ENCODE measurements at places on chromosomes 1 and 21.

DNA sequence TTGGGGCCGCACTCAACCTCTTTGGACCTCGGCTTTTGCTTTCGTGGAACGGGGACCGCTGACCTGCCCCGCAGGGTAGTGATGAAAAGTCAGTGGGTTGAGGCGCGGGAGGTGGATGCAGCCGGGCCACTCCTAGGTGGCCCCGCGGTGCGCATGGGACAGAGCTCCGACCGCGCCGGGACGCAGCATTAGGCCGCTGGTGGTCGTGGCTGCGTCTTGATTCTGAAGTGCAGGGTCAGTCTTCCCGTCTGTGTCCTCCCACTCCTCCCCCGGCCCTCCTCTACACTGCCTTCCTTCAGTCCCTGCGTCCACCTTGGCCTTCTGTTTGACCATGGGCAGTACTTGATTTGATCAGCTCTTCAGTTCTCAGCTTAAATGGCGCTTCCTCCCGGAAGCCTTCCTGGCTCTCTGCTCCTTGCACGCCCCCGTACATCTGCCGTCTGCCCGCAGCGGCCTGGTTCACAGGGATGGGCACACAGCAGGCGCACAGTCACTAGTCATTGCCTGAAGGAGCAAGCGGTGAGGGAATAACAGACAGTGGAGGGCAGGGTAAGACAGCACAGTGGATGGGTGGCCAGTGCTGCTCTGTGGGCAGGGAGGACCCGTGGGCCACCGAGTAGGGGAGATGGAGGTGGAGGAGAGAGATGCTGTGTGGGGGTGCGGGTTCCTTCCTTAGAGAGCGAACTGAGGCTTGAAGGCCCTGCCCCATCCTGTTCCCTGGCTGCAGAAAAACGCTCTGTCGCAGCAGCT lies 633 bp downstream of the THEMIS2 start:
- DNase-seq, result no peak

DNA sequence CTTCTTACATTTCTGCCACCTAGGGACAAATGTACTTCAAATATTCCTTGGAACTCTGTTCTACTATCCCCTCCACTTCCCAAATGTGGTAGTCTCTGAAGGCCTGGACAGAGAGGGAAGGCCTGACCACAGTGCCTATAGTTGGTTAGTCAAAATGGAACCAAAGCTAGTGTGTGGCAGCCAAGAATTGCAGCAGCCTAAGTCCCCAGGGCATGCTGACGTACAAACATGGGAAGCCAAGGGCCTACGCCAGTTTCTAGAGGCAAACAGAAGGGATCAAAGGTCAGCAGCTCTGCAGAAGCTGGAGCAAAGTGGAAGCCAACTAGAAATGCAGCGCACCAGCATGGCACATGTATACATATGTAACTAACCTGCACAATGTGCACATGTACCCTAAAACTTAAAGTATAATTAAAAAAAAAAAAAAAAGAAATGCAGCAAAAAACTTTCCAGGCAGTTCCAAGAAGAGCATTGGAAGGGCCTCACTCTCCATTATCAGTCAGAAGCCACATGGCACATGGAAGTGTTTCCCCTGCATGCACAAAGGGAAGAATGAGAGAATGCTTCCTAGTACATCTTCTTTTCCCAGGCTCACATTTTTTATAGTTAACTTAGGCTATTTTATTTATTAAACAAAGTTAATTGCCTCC lies 39.4 kb upstream of the GADD45A start:
- DNase-seq, result no peak

GRCh38 chr1:231724041-231724440 lies 97.5 kb downstream of the DISC1 start:
- no peak for DNase-seq

GRCh38 chr1:177208920-177209319 lies 38.2 kb downstream of the BRINP2 start:
- no peak for DNase-seq

DNA sequence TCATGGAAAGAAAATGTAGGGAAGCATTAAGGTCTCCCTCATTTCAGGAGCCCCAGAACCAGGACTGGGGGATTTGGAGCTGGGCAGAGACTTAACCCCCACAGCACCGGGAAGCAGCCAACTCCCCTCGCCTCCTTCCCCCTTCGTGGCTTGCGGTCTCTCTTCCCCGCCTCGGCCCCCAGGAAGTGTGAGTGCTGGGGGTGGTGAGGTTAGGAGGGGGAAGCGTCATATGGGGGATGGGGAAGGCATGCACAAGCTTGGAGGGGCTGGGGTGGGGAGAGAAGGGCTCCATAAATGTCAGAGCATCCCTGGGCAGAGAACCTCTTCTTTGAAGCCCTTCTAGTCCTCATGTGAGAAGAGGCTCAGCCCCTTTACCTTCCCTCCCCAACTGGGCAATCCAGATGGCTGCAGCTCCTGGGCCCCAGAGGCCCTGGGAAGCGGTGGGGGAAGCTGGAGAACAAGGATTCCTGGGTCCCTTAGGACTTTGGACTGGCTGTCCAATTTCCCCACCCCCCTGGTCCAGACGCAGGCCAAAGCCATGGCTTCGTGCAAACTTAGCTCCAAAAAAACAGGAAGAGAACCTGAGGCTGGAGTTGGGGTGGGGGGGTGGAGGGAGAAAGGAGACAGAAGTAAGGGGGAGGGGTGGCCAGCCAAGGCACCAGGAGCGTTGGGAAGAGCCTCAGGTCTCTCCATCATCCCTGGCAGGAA lies 7.8 kb downstream of the ZBTB7B start:
- no peak for DNase-seq

DNA sequence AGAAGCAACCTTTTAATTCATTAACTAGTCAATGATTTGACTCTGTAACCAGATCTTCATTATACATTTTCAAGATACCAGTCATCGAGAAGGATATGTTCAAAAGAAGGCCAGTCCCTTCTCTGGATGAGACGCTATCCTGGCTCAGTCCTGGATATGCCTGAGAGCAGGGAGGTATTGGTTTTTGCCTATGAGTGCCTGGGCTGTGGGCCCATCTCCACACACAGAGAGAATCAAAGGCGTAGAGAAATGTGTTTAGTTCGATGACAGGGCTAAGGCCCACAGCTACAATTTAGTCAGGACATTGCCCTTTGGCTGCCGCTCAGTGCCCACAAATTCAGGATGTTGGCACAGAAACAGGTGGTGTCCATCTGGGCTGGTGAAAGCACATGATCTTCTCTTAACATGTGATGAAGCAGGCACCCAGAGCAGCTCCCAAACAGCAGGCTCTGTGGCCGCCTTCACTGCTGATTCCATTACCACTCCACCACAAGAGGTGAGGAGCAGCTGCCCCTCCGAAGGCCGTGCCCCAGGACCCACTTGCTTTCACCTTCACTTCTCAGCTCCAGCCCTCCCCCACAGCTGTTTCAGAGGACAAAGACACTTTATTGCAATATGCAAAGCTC lies 24.7 kb downstream of the ACKR1 start:
- DNase-seq, result no peak

GRCh38 chr1:2472561-2473177 lies 3.4 kb upstream of the PLCH2 start:
- no peak for DNase-seq

GRCh38 chr1:9823693-9823942 lies 147 bp downstream of the CLSTN1 start:
- DNase-seq, result no peak

GRCh38 chr1:223771814-223772770 lies 59.8 kb downstream of the CAPN2 start:
- no peak for DNase-seq

GRCh38 chr1:30716646-30717045 lies 6.7 kb downstream of the MATN1 start:
- DNase-seq, result no peak

- no peak for DNase-seq
Measured at GRCh38 chr1:187788718-187789117, 960.0 kb downstream of the PLA2G4A start.

GRCh38 chr1:200704986-200705500 lies 33.6 kb upstream of the CAMSAP2 start:
- DNase-seq, result no peak

DNA sequence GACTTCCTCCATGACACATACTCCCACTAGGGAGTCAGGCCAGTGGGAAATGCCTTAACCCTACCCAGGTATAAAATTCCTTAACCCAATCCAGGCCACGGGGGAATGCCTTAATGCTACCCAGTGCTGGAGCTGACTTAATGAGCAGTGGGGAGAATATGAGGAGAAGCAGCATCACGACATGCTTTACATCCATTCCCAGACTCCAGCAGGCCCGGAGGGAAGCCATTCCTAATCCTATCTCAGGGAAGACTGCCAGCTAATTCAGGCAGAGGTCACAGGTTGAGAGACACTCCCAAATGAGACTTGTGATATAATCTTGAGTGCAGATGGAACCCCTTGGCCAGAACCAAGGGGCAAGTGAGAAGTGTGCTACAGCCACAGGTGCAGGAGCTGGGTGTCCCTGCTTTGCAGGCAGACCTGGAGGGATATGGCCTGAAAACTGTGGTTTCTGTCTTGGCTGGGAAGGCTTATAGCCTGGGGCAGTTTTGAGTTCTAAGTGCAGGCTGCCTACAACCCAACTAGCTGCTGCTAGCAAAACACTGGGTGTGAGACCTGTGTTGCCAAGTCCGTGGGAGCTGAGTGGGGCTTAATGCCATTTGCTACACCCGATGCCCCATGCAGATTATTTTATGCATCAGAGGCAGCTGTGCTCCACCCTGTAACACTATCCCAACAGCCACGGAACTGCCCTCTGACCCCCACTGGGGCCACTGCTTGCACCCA lies 45.1 kb upstream of the GUCA2A start:
- no peak for DNase-seq

DNA sequence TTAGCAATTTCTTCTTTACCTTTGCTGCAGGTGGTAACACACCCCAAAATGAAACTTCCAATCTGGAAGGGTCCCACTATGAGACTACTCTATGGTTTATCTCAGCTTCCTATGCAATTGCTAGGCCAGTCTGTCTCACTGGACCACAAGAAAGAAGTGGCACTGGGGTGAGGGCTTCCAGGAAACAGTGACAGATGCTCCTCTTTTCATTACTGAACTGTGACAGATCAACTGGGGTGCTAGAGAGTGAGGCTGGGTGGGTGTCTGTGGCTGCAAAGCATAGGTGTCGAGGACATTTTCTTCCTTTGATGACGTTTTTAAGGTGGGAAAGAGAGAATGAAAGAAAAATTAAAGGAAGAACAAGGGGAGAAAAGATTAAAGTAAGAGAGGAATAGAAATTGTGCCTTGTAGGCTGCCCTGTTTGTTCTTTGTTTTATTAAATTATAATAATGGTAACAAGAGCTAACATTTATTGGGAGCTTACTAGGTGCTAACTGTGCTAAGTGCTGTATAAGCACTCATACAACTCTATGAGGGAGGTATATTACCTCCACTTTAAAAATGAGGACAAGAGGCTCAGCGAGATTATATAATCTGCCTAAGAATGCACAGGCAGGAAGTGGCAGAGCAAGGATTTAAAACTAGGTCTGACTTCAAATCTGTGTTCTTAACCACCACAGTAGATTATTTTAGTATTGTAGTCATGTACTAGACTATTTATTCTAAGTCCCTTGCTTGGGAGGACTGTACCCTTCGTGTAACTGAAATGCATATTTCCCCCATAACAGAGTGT lies 27.8 kb upstream of the DMRTA2 start:
- no peak for DNase-seq

- no peak for DNase-seq
Measured at GRCh38 chr21:46454634-46455390, 3.9 kb upstream of the DIP2A start.

GRCh38 chr1:223525957-223526356 lies 132.7 kb downstream of the CCDC185 start:
- DNase-seq, result no peak

DNA sequence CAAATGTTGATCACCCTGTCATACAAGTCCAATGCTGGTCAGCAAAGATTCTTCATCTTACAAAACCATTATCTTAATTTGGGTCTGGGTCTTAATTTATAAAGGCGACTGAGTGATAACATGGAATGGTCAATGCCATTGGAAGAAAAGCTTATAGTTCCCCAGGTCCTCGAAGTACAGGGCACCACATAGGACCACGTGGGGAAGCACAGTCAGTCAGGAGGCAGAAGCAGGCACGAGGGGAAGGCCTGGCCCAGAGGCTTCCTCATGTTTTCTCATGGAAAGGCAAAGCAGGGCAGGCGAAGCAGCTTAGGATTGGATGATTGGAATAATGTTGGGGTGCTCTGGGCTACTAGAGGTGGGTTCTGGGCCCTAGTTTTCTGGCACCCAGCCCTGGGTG lies 175.7 kb downstream of the FASLG start:
- no peak for DNase-seq

- no peak for DNase-seq
Measured at GRCh38 chr1:193229136-193229535, 42.7 kb upstream of the B3GALT2 start.

- no peak for DNase-seq
Measured at GRCh38 chr1:156385534-156386031, 16.6 kb downstream of the RHBG start.

DNA sequence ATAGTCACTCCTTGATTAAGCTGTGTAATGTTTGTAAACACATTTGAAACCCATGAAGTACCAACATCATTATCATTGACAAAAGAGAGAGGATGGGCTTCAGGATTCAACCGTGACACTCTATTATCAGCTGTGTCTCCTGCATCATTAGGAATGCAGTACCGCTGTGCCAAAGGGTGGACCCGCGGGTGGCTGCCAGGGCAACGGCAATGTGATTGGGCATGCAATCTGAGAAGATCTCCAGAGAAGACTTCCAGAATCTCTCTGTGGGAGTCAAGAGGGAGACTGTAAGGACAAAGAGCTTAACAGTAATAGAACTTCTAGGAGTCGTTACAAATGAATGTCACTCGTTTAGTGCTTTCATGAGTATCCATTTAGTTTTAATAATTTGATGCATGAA lies 97.9 kb downstream of the USH2A start:
- no peak for DNase-seq

DNA sequence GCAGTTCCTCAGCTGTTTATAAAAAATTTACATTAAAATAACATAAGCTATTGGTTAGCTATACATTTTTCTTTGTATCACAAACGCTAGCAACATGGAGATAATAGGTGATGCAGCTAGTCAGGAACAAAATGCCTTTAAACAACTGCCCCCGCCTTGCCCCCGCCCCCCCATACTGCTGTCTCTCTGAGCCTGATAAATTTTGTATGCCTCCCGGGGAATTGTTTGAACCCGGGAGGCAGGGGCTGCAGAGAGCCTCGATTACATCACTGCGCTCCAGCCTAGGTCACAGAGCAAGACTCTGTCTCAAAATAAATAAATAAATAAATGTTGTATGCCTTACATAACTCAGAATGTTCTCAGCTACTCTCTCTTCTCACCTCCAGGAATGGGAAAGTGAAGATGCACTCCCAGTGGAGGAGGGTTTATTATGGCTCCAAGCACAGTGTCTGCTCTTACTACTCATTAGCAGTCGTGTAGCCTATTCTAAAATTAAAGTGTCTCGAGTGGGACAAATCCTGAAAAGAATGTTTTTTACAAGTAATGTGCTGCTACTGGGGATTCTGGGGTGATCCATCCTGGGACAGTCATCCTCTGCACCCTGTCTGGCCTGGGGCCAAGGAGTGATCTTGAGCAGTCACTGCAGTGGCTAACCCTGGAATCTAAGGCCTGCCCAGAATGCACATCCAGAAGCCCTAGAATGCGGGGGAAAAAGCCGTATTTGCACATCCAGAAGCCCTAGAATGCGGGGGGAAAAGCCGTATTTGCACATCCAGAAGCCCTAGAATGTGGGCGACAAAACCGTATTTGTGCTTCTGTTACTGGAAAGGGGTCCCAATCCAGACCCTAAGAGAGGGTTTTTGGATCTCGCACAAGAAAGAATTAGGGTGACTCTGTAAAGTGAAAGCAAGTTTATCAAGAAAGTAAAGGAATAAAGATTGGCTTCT lies 39.4 kb upstream of the ZNF496 start:
- DNase-seq, result no peak

GRCh38 chr1:173427146-173428054 lies 49.7 kb upstream of the PRDX6 start:
- DNase-seq, result no peak

All from left renal pelvis (tissue), 4 donors.